Mucosa of gallbladder (tissue), 1 donor: ENCODE measurements at places on chromosomes 6 and 20. TPM values are rescaled to one million over a fixed set of nuclear protein-coding genes. Genes with fewer than 3 reads are reported as not detected.

The WFDC10B gene
- total RNA-seq: 0.49 TPM

The TP53TG5 gene
- not detected for total RNA-seq

The COL11A2 gene
- 0.66 TPM for total RNA-seq

The TAP2 gene
- 40.4 TPM for total RNA-seq

The GGTLC1 gene
- total RNA-seq: 0.40 TPM

The OR12D3 gene
- total RNA-seq: not detected

The RGS17 gene
- total RNA-seq: 3.5 TPM

The SLC22A23 gene
- total RNA-seq: 46.0 TPM

The SLC22A16 gene
- not detected for total RNA-seq

The HLA-DMB gene
- 43.2 TPM for total RNA-seq

The BANF2 gene
- not detected for total RNA-seq

The BFSP1 gene
- 1.2 TPM for total RNA-seq

The MATN4 gene
- total RNA-seq: 0.09 TPM

The C2 gene
- 14.8 TPM for total RNA-seq

The GRM1 gene
- total RNA-seq: not detected

The PAX1 gene
- not detected for total RNA-seq

The BTN1A1 gene
- total RNA-seq: not detected

The SCP2D1 gene
- total RNA-seq: not detected

The RNF144B gene
- total RNA-seq: 33.9 TPM

The NKAPL gene
- total RNA-seq: 1.9 TPM

The SLC22A7 gene
- 0.37 TPM for total RNA-seq

The ENPP3 gene
- 1.6 TPM for total RNA-seq

The NRSN1 gene
- 0.12 TPM for total RNA-seq

The CLDN20 gene
- 0.23 TPM for total RNA-seq

The SIRPB1 gene
- total RNA-seq: 16.3 TPM

The HLA-DOA gene
- total RNA-seq: 8.4 TPM

The BPIFB4 gene
- total RNA-seq: not detected

The ATP6V1G2 gene
- total RNA-seq: 4.1 TPM

The GLP1R gene
- total RNA-seq: 0.06 TPM

The SERINC1 gene
- total RNA-seq: 190 TPM

The CNBD2 gene
- total RNA-seq: 3.3 TPM

The GPR63 gene
- total RNA-seq: 1.6 TPM

The SLC4A11 gene
- total RNA-seq: 4.8 TPM

The SLCO4A1 gene
- 5.9 TPM for total RNA-seq

The MOXD1 gene
- 3.8 TPM for total RNA-seq

The ARMH2 gene
- total RNA-seq: not detected

The THBS2 gene
- 21.9 TPM for total RNA-seq

The NINL gene
- total RNA-seq: 20.8 TPM

The TREML2 gene
- not detected for total RNA-seq

The EPHA7 gene
- 11.3 TPM for total RNA-seq

The IBTK gene
- 24.6 TPM for total RNA-seq

The ADTRP gene
- 0.69 TPM for total RNA-seq

The GABBR1 gene
- total RNA-seq: 52.4 TPM

The LY6G6C gene
- not detected for total RNA-seq

The RAD21L1 gene
- total RNA-seq: not detected

The TNFRSF6B gene
- total RNA-seq: 3.2 TPM

The FILIP1 gene
- 22.9 TPM for total RNA-seq

The HMGCLL1 gene
- 0.83 TPM for total RNA-seq

The PCSK2 gene
- total RNA-seq: 2.6 TPM

The PROKR2 gene
- not detected for total RNA-seq

The CD83 gene
- 5.8 TPM for total RNA-seq

The SUMO4 gene
- 1.3 TPM for total RNA-seq

The OOEP gene
- total RNA-seq: 0.58 TPM
